ENCODE measurements at places on chromosomes 1 and 21.
A peak's percentile ranks its signal among the peaks of the same experiment; 100 is the strongest.

DNA sequence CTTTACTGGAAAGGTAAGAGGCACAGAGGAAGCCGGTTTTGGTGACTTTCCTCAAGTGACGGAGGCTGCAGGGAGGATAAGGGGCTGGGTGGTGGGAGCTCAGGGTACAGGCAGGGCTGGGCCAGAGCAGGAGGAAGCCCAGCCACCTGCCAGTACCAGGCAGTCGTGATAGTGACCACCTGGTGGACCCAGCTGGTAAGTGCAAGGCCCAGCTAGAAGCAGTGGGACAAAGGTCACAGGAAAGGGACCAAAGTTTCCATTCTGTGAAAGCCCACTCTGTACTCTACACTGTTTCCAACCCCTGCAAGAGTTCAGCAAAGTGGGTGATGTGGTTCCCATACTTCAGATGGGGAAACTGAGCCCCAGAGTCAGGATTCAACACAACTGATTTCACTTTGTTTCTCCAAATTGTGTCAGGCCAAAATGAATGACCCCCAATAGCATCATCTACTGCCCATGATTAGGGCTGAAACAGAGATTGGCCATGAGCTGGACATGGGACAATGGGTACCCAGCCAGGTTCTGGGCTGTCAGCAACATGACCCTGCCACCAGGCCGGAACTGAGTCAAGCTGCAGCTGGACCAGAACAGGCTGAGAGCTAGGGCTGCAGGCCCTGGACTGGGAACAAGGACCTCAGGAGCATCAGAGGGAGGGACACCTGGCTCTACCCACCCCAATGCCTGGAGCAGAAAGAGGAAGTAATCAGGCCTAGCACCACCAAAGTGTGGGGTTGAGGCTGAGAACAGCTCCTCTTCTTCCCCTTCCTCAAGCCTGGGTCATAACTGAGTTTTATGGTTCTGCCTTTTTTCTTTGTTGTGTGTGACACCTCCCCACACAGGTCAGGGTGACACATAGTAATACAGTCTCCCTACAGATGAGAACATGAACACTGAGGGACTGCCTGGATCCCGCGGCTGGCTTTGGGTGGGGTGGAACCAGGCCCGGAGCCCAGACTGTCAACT lies 50.2 kb downstream of the KCNN3 start:
- no peak for DNase-seq

GRCh38 chr1:158563853-158564252 lies 6.5 kb downstream of the OR6P1 start:
- DNase-seq: no peak

GRCh38 chr1:41559331-41559730 lies 74.8 kb upstream of the EDN2 start:
- no peak for DNase-seq

DNA sequence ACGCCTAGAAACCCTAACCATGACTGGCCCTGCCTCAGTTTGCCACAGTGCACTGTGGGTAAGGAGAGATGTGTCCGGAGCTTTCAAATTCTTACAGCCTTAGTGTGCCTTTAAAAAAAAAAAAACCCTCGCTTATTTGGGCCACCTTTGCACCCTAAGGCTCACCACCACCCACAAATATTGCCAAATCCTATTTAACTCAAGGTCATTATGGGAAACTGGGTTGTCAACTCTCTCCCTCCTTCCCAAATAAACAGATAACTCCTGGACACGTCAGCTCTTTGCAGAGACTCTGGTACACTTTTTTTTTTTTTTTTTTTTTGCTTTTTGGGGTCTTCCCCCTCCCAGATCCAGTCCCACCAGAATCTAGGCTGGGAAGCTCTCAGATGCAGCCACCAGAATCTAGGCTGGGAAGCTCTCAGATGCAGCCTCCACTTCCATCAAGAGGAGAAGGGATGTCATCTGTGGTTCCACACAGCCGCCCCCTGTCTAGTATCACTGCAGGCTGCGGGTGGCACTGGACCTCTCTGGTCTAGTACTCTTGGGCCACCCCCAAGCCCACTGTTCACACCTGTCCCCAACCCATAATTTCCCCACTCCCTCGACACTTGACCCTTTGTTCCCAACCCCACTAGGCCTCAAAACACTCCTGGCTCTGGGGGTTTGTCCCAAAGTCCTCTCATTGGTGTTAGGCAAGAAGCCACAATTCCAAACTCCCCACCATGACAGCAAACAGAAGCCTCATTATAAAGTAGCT lies 3.4 kb downstream of the DHRS3 start:
- DNase-seq: no peak

DNA sequence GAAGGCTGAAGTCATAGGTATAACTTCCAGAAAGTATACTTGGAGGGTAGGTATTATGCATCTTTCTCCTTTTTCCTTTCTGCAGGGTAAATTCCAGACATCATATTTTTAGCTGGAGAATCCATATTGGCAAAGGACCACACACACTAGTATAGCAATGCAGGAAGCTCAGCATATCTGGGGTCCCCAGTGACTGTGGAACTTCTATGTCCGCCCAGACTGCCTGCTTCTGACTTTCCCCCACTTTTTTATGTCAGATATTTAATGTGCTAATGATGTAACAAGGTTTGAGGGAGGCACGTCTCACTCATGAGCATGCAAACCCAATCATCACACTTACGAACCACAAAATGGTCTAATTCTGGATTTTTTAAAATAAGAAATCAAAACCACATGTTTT lies 90.4 kb downstream of the BACH1 start:
- DNase-seq: no peak

- no peak for DNase-seq
These were observed 84.3 kb downstream of the PTGS2 start for GRCh38 chr1:186595969-186596368.

GRCh38 chr1:116760996-116761665 lies 6.9 kb downstream of the CD2 start:
- DNase-seq: no peak

DNA sequence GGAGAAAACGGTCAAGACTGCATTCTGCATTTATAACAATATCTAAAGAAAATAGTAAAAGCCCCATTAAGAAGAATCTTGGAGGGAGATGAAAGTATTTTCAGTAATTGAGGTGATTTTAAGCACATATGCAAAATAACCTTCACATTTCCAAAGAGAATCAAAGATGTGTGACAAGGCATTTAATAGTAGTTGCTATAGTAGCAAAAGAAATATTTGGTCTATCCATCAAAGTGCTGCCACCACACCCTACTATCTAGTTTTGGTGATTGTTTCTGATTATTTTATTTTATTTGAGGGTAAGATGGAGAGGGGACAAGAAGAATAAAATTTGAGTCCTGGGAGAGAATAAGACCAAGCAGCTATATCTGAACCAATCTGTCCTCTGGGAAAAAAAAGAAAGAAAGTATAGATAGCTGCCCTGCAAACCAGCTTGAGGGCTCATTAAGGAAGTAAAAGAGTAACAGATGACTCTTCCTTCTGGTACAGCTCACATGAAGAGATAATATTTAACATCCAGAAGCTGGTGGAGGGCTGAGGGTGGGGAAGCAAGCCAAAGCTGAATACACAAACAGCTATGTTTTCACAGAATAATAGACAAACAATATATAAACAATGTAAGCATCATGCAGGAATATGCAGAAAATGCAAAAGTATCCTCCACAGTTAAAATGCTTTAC lies 47.2 kb upstream of the RASAL2 start:
- DNase-seq: no peak

DNA sequence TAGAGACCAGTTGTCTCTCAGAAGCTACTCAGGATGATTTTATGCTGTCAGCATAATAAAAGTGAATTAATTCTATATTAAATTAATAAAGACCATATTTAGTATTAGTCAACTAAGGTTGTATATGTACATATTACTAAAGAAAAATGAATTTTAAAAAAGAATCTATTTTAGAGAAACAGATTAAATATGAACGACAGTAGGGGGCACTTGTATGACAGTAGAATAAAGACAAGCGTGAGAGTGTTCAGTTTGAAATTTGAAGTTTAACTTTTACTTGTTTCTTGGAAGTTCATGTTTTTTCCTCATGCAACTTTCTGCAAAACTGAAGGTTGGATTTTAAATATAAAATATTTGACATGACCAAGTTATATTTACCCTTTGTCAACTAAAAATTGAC lies 67.9 kb upstream of the MACF1 start:
- DNase-seq: no peak

GRCh38 chr1:161193561-161194235 lies 5.2 kb downstream of the ADAMTS4 start:
- DNase-seq: no peak

DNA sequence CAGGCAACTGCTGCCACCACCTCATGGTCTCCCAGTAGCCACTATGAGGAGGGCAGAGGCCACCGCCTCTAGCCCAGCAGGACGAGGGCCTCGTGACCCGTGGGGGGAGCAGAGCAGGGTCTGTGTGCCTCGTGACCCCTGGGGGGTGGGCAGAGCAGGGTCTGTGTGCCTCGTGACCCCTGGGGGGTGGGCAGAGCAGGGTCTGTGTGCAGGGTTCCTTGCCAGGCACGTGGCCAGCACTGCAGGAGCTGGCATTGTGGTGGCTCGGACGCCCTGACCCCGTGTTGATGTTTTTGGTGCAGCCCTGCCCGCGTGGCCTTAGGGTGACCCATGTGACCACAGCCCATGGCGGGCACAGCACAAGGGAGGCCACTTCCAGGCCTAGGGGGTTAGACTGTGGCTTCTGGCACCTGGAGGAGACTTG lies 52.8 kb downstream of the SLX9 start:
- no peak for DNase-seq

GRCh38 chr21:31348188-31348587 lies 4.1 kb upstream of the TIAM1 start:
- DNase-seq: no peak

GRCh38 chr1:18661404-18662285 lies 31.0 kb downstream of the PAX7 start:
- DNase-seq: no peak

DNA sequence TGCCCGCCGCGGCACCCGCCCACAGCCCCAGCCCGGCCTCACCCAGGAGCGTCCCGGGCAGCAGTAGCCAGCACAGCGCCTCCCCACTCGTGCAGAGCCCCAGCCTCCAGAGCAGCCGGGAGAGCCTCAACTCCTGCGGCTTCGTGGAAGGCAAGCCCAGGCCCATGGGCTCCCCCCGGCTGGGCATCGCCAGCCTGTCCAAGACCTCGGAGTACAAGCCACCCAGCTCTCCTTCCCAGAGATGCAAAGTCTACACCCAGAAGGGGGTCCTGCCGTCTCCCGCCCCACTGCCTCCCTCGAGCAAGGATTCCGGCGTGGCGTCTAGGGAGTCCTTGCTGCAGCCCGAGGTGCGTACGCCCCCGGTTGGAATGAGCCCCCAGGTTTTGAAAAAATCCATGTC lies 531.2 kb downstream of the KIF26B start:
- DNase-seq: no peak

DNA sequence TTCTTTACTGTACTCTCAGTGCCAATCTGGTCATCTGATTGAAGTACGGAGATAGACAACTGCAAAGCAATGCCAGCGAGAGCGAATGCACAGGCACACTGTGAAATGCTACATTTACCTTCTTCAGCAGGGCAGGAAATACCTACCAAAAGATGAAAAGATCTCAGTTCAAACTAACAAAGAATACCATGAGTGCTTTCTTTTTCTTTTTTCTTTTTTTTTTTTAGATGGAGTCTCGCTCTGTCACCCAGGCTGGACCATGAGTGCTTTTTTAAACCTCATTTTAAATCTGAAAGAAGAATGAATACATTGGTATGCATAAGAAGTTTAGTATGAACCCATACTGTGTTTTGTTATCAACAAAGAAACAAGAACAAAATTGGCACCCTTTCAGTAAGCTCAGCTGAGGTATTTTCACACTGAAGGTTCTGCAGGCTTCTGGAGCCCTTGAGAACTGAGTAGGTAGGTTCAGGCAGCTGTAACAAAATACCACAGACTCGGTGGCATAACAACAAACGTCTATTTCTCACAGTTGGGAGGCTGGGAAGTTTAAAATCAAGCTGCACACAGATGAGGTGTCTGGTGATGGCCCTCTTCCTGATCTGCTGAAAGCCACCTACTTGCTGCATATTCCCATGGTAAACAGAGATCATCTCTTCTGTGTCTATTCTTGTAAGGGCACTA lies 1.7 kb upstream of the CHI3L2 start:
- no peak for DNase-seq

GRCh38 chr1:70581661-70582060 lies 170.6 kb downstream of the CTH start:
- no peak for DNase-seq

DNA sequence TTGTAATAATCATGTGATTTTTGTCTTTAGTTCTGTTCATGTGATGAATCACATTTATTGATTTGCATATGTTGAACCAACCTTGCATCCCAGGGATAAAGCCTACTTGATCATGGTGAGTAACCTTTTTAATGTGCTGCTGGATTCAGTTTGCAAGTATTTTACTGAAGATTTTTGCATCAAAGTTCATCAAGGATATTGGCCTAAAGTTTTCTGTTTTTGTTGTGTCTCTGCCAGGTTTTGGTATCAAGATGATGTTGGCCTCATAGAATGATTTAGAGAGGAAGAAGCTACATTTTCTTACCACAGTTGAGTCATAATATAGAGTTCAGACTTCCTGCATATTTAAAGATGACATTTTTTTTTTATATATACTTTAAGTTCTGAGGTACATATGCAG lies 455.9 kb downstream of the PLPP3 start:
- DNase-seq: no peak

- DNase-seq: no peak
These were observed 85.2 kb downstream of the ARHGEF10L start for GRCh38 chr1:17624611-17625233.

- no peak for DNase-seq
These were observed 20.7 kb upstream of the CYYR1 start for GRCh38 chr21:26593800-26594199.

DNA sequence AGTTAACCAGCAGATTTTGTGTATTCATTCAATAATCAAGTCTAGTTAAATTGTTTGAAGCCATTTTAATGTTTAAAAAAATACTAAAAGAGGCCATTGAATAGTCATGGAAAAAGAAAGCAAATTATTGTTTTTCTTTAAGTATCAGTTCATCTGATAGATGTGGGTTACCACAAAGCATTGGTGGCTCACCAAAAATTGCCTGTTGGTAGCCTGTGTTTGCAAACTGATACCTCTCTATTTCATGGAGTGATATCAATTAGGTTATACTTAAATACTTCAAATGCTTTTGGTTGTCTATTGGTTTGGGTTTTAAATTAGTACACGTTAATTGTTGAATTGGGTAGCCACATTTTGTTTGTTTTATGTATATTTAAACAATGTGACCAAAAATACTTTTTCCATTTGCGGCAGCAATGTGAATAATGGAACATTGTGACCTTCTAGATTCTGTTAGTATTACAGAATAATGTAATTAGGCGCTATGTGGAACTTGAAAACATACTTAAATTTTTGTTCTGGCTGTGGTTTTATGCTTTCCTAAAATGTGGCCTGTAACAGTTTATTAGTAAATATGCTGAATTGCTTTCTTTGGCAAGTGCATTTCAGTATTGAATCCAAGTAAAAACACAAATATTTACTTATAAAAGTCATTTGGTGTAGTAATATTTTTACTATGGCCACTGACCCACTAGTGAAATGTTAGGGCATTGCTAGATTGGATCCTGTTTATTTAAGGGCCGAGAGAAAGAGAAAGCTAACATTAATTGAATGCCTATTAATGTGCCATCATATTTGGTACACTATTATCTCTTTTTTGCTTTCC lies 37.1 kb upstream of the NBL1 start:
- DNase-seq: peak; percentile 9

- no peak for DNase-seq
These were observed 29.4 kb downstream of the JAK1 start for GRCh38 chr1:64936956-64937355.
